ENCODE measurements at places on chromosomes 3 and 15.

DNA sequence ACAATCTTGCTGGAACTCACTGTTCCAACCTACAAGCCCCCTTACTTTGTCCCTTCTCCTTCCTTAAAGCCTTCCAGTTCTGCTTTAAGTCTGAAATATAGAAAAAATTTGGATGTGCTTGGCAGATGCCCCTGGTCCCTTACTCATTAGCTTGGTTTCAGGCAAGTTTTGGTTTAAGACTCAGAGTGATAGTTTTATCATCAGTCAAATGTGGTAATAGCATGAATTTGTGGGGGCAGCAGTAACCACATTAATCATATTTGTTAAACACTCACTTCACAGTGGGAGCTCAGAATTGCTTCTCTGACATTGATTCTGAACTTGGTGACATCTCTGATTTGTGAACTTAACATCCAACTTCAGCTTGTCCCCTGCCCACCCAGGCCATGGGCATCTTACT, 58.3 kb upstream of the ALDH1A3 start:
- DNase-seq, result no peak

GRCh38 chr15:72934921-72935320, 117.3 kb upstream of the NEO1 start:
- no peak for DNase-seq

DNA sequence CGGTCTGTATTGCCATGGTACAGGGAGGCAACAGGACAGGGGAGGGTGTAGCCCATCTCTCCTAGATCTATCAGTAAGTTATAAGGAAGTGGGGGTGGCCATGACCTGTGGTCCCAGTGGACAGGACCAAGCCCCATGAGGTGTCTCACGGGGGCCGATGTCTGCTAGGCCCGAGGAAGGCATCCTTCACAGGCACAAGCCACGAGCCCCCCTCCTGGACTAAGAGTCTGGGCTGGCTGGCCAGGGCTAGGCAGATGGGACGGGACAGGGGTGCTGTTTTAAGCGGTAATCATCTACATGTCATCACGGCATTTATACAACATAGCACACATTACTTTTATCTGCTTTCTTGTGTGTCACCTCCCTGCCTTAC, 2.6 kb upstream of the TBC1D2B start:
- DNase-seq, result no peak

- no peak for DNase-seq
Observed at GRCh38 chr3:110059431-110059830, 722.1 kb upstream of the DPPA4 start.

Measured in nephron progenitor cell (in vitro differentiated cells).